ENCODE measurements at places on chromosomes 11 and 22.

DNA sequence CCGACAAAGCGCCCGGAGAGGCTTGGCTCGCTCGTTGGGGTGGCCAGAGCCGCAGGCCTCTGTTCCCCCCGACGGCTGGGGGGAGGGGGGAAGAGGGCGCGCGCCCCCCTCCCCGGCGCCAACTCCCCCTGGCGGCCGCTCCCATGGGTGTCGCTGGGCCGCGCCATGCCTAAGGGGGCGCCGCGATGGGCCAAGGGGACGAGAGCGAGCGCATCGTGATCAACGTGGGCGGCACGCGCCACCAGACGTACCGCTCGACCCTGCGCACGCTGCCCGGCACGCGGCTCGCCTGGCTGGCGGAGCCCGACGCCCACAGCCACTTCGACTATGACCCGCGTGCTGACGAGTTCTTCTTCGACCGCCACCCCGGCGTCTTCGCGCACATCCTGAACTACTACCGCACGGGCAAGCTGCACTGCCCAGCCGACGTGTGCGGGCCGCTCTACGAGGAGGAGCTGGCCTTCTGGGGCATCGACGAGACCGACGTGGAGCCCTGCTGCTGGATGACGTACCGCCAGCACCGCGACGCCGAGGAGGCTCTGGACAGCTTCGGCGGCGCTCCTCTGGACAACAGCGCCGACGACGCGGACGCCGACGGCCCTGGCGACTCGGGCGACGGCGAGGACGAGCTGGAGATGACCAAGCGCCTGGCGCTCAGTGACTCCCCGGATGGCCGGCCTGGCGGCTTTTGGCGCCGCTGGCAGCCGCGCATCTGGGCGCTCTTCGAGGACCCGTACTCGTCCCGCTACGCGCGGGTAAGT, 1.4 kb downstream of the KCNC1 start:
- no peak for DNase-seq

- DNase-seq, result no peak
These were observed 11.9 kb upstream of the ISX start for GRCh38 chr22:35054064-35054463.

DNA sequence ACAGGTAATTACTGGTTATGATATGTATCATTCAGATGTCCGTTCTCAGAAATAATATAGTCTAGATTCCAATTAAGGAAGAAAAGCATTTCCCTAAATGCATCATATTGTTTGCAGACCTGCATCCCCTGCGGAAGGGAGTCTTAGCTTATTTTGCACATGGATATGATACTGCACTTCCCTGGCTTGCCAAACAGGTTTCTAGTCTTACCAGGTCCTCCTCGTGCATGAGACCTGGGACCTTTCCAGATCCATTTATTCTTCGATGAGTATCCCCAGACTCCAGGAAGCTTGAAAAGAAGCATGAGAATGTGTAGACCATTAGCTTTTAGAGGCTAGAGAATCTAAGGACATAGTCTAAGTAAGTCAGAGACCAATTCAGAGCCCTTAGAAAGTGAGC, 30.6 kb downstream of the CYB5R2 start:
- DNase-seq, result no peak

GRCh38 chr11:65906602-65907001, 6.4 kb upstream of the FOSL1 start:
- no peak for DNase-seq

DNA sequence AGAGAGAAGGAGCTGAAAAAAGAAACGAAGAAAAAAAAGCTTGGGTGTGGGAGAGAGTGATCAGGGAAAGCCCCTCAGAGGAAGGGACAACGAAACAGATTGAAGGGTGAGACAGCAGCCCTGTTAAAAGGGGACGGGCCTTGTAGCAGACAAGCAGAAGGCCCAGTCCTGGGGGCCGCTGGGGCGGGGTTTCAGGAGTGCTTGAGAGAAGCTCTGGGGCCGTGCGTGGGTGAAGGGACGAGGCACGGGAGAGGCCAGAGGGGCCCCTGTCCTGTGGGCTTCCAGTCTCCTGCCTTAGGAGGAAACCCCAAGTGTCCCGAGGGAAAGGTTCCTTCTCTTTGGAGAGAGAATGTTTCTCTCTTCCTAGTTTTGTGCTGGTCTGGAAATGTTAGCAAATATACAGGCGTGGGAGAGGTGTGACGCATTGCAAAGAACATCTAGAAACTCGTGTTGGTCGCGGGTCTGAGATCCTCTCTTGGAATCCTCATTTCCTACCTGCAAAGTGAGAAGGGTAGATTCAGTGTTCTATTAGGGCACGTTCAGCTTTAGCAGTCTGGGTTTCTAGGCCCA, 28.6 kb downstream of the ADAMTS15 start:
- no peak for DNase-seq

DNA sequence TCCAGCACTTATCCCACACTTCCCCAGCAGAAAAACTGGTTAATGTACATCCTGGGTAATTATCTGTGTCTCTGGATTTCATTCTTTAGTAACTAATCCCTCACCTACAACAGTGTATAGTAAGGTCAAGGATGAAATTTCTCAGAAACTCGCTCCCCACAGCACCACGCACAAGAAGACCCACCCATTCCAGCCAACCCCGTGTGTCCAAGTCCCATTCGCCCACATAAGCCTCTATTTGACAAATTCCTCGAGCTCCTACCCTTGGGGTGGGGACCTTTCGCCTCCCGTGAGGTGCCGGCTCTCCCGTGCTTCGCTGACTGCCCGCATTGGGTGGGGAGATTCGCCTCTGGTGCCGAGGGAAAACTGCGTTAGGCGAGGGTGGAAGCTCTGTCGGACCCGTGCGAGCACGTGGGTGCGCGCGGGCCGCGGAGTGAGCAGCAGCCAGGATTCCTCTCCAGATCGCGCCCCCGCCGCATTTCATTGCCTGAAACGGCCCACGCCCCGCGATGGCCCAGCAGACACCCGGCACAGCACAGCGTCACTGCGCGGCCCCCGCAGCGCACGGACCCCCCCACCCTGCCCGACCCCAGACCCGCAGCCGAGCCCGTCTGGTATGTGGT, 866 bp downstream of the EXPH5 start:
- peak; percentile 34 for DNase-seq

- no peak for DNase-seq
These were observed 9.7 kb upstream of the SOX10 start for GRCh38 chr22:37994049-37994448.

DNA sequence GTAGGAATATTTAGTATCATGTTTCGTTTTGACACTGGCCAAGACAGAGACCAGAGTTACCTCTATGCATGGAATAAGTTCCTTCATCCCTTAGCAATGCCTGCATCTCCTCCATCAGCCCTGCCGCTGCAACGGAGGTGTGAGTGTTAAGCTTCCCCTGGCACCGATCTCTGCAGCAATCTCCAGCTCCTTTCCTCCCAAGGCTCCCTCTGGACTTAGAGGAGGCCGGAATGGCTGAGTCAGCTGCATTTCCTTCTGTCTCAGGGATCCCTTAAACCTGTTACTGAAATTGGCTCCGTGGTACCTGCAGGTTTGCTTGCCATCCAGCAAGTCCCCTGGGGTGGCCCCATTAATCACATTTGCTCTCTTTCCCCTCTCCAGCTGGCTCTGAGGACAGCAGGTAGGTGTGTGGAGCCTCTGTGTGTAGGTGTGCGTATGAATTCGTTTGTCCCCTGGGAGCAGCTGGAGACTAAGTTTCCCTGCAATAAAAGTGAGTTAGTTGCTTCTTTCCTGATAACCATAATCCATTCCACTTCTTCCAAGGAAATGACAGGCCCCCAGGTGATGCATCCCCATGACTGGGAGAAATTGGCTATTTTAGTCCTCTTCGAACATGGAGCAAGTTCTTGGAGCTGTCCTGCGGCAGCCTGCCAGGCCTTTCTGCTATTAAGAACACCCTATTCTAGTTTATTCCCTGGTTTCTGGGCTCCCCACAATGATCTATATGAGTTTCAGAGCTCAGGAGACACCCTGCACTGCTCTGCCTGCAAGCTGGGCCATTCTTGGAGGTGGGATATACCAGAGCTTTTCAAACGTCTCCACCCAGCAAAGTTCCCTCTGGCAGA, 457.2 kb upstream of the CADM1 start:
- no peak for DNase-seq

DNA sequence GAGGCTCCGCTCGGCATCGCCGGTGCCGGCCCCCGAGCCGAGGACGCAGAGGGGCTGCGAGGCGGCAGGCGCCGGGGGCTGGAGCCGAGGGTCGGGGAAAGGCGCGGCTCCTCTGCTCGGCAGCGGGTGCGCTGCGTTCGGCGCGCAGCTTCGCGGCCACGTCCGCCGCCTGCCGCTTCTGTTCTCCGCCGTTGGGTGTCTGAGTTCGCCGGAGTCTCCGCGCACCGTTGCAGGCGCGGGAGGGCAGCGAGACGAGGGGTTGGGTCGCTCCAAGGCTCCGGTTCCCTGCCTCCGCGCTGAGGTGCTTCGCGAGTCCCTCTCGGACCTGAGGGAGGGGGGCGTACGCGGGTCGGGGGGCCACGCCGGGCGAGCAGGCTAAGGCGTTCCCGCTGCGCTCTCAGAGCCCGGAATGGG, 347 bp downstream of the MN1 start:
- DNase-seq, result peak; percentile 23

GRCh38 chr22:27108425-27109114, 451.2 kb downstream of the MIAT start:
- DNase-seq, result no peak

- no peak for DNase-seq
These were observed 3.0 kb downstream of the TSPAN18 start for GRCh38 chr11:44729713-44730112.

- DNase-seq, result no peak
These were observed 349.8 kb upstream of the B3GAT1 start for GRCh38 chr11:134761926-134762247.

- no peak for DNase-seq
These were observed 7.0 kb upstream of the FAM118A start for GRCh38 chr22:45302751-45303150.

- no peak for DNase-seq
These were observed 3.7 kb upstream of the RPS6KA4 start for GRCh38 chr11:64355078-64355940.

- DNase-seq, result peak; percentile 51
These were observed 9.4 kb downstream of the PGM2L1 start for GRCh38 chr11:74388678-74389327.

DNA sequence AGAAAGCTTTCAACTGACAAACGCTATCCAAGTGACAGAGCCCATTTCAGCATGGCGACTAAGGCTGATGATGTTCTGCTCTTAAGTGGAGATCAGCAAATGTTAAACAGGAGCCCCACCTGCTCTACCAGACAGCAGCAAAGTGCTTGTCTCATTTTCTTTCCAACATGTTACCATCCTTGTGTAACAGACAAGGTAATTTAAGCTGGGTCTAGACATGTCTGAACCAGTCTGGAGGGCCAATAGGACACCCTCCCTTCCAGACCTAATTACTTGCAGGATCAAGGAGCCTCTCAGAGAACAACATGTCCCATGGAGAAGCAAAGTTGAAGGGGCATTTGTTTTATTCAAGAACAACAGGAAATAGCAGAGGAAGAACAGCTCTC, 3.9 kb upstream of the LMO2 start:
- no peak for DNase-seq

GRCh38 chr11:131802440-131803115, 432.2 kb downstream of the NTM start:
- no peak for DNase-seq

DNA sequence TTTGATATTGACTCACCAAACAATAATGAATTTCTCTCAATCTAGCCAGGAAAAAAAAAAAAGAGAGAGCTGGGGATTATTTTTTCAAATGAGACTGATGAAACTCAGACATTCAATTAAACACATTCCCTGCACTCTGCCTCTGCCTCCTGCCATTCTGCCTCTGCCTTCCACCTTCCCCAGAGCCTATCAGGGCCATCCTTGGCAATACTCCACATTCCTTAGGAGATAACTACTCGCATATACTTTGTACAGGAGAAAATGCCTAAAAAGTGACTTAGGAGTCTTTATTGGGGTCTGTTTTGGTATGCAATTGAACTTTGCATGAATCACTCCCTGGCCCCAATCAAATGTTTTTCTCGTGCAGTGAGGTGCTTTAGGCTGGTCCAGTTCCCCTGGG, 246.6 kb upstream of the PLET1 start:
- no peak for DNase-seq

GRCh38 chr11:118238929-118239328, 13.2 kb downstream of the MPZL3 start:
- DNase-seq, result no peak

DNA sequence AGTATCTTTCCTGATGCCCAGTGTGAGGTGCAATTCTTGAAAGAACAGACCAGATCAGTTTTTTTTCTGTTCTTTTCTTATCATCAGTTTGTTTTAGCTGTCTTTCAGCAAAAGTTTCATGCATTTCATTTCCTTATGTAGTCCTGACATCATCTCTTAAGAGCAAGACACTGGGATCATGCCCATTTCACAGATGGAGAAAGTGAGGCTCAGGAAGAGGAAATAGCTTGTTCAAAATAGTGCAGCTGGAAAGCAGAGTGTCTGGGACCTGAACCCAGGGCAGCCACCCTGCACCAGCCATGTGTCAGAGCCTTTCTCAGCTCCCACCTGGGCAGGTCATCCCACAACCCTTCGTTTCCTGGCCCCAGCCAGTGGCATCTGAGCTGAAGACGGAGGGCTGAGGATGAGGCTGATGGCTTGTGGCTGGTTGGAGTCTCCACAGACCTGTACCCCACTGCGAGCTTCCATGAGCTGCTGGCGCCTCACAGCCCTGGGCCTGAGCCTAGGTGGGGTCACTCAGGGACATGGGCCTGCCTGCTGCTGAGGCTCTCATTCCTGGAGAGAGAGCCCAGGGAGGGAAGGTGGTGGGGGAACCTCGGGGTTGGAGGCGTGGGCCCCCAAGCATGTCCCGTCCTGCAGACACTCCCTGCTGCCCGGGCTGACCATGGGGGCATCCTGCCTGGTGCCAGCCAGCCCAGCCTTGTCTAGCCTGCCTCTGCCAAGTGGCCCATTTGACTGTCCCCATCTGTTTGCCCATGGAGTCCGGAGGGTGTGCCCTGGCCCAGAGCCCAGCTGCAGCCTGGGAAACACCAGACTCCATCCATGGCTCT, 61.8 kb downstream of the SMIM38 start:
- DNase-seq, result no peak
